ENCODE measurements at places on chromosomes 1 and 21. TPM values are rescaled to one million over a fixed set of nuclear protein-coding genes. Genes with fewer than 3 reads are reported as not detected.

DNA sequence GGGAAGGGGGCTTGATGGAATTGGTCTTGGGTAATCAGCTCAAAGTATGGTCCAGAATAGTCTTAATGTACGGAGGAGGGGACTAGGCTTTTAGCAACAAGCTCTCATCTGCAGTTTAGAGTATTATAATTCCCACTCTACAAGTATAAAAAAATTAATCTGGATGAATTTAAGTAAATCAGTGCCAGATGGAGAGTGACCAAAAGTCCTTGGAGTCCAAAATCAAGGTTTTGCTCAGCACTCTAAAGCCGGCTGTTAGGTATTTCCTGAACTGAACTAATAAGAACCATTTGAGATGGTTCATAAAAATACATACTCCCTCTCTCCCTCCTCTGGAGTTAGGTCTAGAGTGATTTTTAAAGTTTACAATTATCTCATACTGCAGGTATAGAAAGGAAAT lies 23.7 kb downstream of the GLUL start:
- H3K27me3 ChIP-seq = no peaks in the 10 kb centered on the region
- DNase-seq = no peak
- H3K4me3 ChIP-seq = no peak overlapping the region
- no peaks in the 10 kb centered on the region for H3K4me1 ChIP-seq

DNA sequence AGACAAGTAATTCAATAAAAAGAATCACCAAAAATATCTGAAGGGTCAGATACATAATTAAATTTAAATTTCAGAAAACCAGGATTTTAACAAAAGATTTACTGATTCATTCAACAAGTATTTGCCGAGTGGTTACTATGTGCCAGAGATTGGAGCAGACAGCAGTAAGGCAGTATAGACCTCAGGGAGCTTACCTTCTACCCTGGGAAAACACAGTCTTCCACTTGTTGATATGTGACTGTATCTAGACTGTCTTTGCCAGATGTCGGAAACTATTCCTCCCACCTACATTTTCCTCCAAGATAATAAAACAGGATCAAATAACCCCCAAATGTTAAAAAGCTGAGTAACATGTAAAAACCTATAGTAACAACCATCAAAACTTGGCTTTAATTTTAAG lies 6.2 kb downstream of the HNRNPR start:
- H3K4me3 ChIP-seq = no peak overlapping the region
- H3K4me1 ChIP-seq = peaks cover 59% of the 10 kb centered on the region
- peaks cover 67% of the 10 kb centered on the region for H3K36me3 ChIP-seq
- no peaks in the 10 kb centered on the region for H3K27me3 ChIP-seq
- DNase-seq = no peak
- H3K27ac ChIP-seq = peak overlapping the region; percentile 21

GRCh38 chr1:211099393-211099792 lies 34.6 kb downstream of the KCNH1 start:
- no peak for DNase-seq
- H3K27ac ChIP-seq = no peak overlapping the region

DNA sequence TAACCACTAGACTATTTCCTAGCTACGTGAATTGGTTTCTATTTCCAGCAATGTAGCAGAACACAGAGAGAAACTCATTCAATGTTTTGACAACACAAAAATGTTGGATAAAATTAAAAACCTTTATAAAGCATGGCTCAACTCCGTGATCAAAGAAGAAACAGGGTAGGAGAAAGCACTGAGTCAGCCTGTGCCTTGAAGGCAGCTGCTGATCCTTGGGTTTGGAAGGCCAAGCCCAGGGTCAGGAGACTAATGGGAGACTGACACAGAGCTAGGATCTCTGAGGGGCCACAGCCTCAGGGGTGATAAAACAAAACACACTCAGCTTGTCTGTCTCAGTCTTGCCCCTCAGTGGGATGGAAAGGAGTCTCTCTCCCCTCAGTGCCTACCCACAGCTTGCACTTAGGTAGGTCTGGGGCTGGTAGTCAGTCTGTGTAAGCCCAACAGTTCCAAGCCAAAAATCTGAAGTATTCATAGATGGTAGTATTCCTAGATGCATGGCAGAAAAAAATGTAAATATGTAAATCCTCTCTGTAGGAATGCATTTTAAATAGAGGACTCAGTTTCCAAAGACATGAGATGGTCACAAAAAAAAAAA lies 53.3 kb downstream of the B3GALNT2 start:
- no peaks in the 10 kb centered on the region for H3K27me3 ChIP-seq
- peaks cover 33% of the 10 kb centered on the region for H3K36me3 ChIP-seq
- DNase-seq = no peak
- no peak overlapping the region for H3K4me3 ChIP-seq
- H3K27ac ChIP-seq = no peak overlapping the region

DNA sequence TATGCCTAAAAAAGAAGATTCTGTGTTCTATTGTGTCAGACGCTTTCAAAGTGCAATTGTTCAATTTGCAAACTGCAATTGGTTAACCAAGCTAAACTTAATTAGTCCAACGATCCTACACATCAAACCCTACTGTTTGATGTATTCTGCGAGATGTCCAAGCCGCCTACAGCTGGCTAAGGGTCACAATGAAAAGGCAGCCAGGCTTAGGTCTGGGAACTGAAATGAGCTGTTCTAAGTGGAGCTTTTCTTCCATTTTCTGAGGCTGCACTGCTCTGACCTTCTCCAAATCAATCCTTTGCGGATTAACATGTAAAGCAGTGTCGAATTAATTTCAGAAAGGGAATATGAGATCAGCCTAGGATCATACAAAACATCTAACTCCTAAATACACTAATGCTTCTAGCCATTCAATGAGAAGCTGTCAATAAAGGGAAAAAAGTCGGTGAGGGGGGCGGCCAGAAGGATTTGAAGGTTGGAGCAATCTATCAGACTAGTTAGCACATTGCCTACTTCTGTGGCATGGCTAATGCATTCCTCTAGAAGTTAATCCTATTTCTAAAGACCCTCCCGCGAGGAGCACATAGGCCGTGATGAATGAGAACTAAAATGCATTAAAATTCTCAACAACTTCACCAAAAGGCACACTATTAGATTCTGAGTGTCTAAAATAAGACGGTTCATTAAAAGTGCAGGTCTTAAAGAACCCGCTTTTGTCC lies 119.0 kb downstream of the SIM2 start:
- no peak for DNase-seq
- H3K27me3 ChIP-seq = no peaks in the 10 kb centered on the region
- no peaks in the 10 kb centered on the region for H3K4me1 ChIP-seq
- no peak overlapping the region for H3K4me3 ChIP-seq
- H3K27ac ChIP-seq = no peak overlapping the region

The KCNJ10 gene
- total RNA-seq = 0.11 TPM

The PKLR gene
- not detected for total RNA-seq

DNA sequence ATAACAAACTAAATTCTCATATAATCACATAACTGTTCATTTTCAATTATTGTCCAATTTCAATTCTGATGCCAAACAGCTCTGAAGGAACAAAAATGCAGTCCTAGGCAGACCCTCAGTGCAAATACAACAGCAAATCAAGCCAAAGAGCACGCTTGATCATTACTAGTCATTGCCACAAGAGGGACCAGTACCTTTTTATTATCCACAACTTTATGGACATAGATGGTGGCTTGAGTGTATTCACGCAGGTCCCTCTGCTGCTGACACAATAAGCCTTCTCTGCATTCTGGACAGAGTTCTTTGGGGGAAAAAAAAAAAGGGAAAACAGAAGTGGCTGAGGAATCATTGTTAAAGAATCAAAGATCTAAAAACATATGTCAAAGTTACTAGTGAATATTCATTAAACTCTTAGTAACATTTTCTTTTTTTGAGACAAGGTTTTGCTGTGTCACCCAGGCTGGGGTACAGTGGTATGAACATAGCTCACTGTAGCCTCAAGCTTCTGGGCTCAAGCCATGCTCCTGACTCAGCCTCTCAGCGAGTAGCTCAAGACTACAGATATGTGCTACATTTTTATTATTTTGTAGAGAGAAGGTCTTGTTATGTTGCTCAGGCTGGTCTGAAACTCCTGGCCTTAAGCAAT lies 34.3 kb upstream of the RAP1GAP start:
- H3K36me3 ChIP-seq = peaks cover 60% of the 10 kb centered on the region
- no peaks in the 10 kb centered on the region for H3K27me3 ChIP-seq
- H3K4me3 ChIP-seq = no peak overlapping the region
- DNase-seq = no peak

The KCNE1 gene
- total RNA-seq = not detected

GRCh38 chr1:107617921-107618320 lies 347.1 kb downstream of the VAV3 start:
- H3K27me3 ChIP-seq = no peaks in the 10 kb centered on the region
- no peak overlapping the region for H3K27ac ChIP-seq
- DNase-seq = no peak
- no peak overlapping the region for H3K4me3 ChIP-seq
- peaks cover 7% of the 10 kb centered on the region for H3K4me1 ChIP-seq

GRCh38 chr1:213041443-213041842 lies 9.6 kb upstream of the RPS6KC1 start:
- no peaks in the 10 kb centered on the region for H3K36me3 ChIP-seq
- H3K27me3 ChIP-seq = peaks cover 6% of the 10 kb centered on the region
- H3K27ac ChIP-seq = no peak overlapping the region
- no peak for DNase-seq
- peaks cover 4% of the 10 kb centered on the region for H3K4me1 ChIP-seq
- no peak overlapping the region for H3K4me3 ChIP-seq

GRCh38 chr1:10033359-10033845 lies 644 bp downstream of the UBE4B start:
- H3K27ac ChIP-seq = peak overlapping the region; percentile 73
- H3K4me3 ChIP-seq = peak overlapping the region; percentile 88
- peaks cover 4% of the 10 kb centered on the region for H3K36me3 ChIP-seq
- DNase-seq = no peak
- no peaks in the 10 kb centered on the region for H3K27me3 ChIP-seq

- H3K36me3 ChIP-seq = no peaks in the 10 kb centered on the region
- H3K4me3 ChIP-seq = no peak overlapping the region
- no peak overlapping the region for H3K27ac ChIP-seq
- peaks cover 8% of the 10 kb centered on the region for H3K4me1 ChIP-seq
These were observed 228.2 kb upstream of the USP24 start for GRCh38 chr1:55443175-55443915.

GRCh38 chr21:22421416-22422180 lies 1423.4 kb downstream of the NCAM2 start:
- H3K36me3 ChIP-seq = no peaks in the 10 kb centered on the region
- H3K4me1 ChIP-seq = peaks cover 17% of the 10 kb centered on the region
- H3K4me3 ChIP-seq = peak overlapping the region; percentile 40
- peak overlapping the region; percentile 7 for H3K27ac ChIP-seq
- H3K27me3 ChIP-seq = no peaks in the 10 kb centered on the region

- no peak for DNase-seq
- H3K36me3 ChIP-seq = no peaks in the 10 kb centered on the region
- peaks cover 30% of the 10 kb centered on the region for H3K4me1 ChIP-seq
- no peaks in the 10 kb centered on the region for H3K27me3 ChIP-seq
- no peak overlapping the region for H3K27ac ChIP-seq
- H3K4me3 ChIP-seq = no peak overlapping the region
These were observed 70.7 kb upstream of the JUN start for GRCh38 chr1:58854576-58854975.

- H3K36me3 ChIP-seq = no peaks in the 10 kb centered on the region
- no peak for DNase-seq
- H3K4me3 ChIP-seq = no peak overlapping the region
- H3K4me1 ChIP-seq = no peaks in the 10 kb centered on the region
- no peak overlapping the region for H3K27ac ChIP-seq
- no peaks in the 10 kb centered on the region for H3K27me3 ChIP-seq
These were observed 65.4 kb upstream of the TLR5 start for GRCh38 chr1:223208164-223209076.

DNA sequence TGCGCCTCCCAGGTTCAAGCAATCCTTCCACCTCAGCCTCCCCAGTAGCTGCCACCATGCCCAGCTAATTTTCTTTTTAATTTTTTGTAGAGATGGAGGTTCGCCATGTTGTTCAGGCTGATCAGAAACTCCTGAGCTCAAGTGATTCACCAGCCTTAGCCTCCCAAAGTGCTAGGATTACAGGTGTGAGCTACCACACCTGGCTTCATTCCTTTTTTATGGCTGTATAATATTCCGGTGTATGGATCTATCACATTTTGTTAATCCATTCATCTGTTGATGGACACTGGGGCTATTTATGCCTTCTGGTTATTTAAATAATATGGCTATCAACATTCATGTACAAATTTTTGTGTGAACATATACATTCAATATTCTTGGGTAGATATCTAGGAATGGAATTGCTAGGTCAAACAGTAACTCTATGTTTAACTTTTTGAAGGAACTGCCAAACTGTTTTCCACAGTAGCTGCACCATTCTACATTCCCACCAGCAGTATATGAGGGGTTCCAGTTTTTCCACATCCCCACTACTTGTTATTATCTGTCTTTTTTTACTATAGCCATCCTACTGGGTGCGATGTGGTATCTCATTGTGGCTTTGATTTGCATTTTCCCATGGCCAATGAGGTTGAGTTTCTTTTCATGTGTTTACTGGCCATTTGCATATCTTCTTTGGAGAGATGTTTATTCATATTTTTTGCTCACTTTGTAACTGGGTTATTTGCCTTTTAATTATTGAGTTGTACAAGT lies 11.0 kb downstream of the SLC27A3 start:
- H3K27ac ChIP-seq = no peak overlapping the region
- no peaks in the 10 kb centered on the region for H3K36me3 ChIP-seq
- H3K27me3 ChIP-seq = peaks cover 3% of the 10 kb centered on the region

GRCh38 chr1:25797939-25798338 lies 2.1 kb upstream of the SELENON start:
- no peaks in the 10 kb centered on the region for H3K27me3 ChIP-seq
- H3K4me3 ChIP-seq = no peak overlapping the region
- no peak overlapping the region for H3K27ac ChIP-seq
- H3K36me3 ChIP-seq = peaks cover 6% of the 10 kb centered on the region

The KIF17 gene
- total RNA-seq = 0.25 TPM

- no peak for DNase-seq
- no peak overlapping the region for H3K4me3 ChIP-seq
- peaks cover 4% of the 10 kb centered on the region for H3K27me3 ChIP-seq
- no peaks in the 10 kb centered on the region for H3K4me1 ChIP-seq
- H3K36me3 ChIP-seq = no peaks in the 10 kb centered on the region
- no peak overlapping the region for H3K27ac ChIP-seq
These were observed 477.8 kb upstream of the CAMK1G start for GRCh38 chr1:209105701-209106100.

The MAN1C1 gene
- 10.1 TPM for total RNA-seq

Measured in activated CD4-positive, alpha-beta T cell treated with anti-CD3 and anti-CD28 coated beads for 36 hours (primary cell).